Retina (tissue), 1 donor: ENCODE measurements at places on chromosomes 11 and 22.

DNA sequence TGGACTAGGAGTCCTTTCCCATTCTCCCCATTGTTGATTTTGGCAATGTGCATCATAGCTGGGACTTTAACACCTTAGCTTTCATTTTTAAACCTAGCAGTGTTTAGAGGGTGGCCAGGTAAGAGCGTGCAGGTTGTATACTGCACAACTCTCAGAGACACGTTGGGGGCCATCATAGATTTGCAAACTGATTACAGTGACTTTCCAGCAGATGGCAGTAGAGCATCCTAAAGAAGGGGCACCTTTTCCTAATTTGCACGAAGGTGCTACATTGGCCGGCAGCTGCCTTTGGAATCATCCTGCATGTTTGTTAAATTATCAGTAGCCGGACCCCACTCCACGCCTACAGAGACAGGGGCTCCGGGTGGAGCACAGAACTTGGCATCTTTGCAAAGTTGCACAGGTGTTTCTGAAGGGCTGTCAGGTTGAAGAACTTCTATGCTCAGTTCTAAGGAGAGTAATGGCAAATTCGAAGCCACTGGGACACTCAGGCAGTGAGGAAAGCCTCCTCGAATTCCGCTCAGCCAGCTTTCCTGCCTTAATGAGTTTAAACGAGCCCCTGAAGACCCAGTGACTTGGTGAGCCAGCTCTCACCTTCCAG lies 7.7 kb downstream of the LHFPL7 start:
- peak; percentile 50 for DNase-seq

DNA sequence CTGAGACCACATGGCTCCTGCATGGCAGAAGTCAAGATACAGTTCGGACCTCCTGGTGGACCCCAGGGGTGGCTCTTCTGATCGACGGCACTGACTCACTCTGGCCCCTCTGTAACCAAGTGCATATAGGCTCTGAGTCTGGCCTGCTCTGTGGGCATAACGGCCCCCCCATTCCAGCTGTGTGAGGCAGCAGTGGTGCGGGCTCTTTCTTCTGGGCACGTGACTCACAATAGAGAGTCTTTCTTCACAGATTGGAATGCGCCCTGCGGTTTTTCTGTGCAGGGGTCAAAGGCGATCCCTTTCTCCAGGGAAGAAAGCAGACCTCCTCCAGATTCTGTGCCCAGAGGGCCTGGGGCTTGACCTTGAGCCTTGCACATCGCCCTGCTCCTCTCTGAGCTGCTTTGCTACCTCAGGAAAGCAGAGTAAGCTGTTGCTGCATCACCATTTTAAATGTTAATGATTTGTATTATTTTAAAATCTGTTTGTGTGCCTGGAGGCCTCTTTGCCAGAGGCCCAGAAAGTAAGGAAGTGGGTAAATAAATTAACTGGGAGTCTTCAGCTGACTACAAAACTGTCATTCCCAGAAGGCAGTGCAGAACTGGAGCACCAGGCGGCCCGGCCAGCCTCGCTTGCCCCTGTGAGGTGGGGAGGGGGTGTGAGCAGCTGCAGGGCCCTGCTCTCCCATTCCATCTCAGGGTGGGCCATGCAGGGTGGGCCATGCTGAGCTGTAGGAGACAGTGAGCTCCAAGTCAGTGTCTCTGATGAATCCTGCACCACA lies 199.0 kb downstream of the GRIK4 start:
- peak; percentile 68 for DNase-seq

- no peak for DNase-seq
Observed at GRCh38 chr11:95108159-95108611, 18.5 kb downstream of the ENDOD1 start.

DNA sequence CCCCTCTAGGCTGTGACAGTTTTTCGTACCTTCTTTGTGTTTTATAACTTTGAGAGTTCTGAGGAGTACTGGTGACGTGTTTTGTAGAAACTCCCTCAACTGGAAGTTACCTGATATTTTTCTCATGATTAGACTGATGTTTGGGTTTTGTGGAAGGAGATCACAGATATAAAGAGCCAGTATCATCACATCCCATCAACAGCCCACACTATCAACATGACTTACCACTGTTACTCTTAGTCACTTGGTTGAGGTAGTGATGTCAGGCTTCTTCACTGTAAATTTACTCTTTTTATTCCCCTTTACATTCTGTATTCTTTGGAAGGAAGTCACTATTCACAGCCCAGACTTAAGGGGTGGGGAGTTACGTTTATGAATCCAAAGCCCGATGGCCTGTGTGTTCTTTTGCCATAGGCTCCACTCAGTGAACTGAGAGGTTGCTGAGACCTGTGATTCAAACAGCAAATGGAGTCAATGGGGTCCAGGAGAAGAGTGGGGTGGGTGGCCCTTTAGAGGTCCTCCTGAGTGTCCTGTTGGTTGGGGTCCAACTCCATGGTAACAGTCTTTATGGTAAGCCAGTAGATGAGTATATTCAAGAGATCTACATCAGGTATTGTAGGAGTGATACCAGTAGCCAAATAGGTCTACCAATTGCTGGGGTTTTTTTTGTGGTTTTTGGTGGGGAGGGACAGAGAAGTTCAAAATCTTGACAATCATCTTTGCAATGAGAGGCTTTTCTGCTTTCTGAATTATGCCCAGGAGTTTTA lies 15.2 kb upstream of the MS4A4E start:
- no peak for DNase-seq

- DNase-seq, result no peak
Observed at GRCh38 chr11:47375020-47375419, 3.3 kb downstream of the SPI1 start.

DNA sequence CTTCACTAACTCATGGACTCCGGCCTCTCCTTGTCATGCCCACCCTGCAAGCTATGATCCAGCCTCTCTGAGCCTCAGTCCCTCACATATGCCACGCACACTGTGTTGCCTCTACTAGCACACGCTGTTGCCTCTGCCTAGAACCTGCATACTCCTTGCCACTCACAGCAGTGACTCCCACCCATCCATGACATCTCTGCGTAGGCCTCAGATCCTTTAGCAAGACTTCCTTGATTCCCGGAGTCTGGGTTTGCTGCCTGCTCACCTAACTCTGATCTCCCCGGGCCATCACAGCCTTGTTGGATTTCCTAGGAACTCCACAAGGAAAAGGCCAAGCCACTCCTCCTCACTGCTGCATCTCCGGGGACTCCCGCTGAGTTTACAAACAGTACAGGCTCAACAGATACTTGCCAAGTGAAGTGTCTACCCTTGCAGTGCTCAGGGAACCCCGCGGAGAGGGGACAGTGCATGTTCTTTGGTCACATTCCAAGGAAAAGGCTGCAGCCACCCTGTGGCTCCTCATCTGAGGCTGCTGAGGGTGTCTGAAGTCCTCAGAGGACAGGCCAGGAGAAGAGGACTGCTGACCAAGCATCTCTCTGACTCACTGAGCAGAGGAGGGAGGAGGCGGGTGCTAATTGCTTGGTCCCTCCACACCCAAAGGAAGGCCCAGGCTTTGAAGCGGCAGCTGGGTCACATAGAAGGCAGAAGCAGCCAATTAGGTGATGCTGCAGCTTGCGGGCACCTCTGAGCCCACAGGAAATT lies 42.4 kb upstream of the NAV2 start:
- peak; percentile 73 for DNase-seq
